ENCODE measurements at places on chromosomes 2 and 18. TPM values are rescaled to one million over a fixed set of nuclear protein-coding genes. Genes with fewer than 3 reads are reported as not detected.

DNA sequence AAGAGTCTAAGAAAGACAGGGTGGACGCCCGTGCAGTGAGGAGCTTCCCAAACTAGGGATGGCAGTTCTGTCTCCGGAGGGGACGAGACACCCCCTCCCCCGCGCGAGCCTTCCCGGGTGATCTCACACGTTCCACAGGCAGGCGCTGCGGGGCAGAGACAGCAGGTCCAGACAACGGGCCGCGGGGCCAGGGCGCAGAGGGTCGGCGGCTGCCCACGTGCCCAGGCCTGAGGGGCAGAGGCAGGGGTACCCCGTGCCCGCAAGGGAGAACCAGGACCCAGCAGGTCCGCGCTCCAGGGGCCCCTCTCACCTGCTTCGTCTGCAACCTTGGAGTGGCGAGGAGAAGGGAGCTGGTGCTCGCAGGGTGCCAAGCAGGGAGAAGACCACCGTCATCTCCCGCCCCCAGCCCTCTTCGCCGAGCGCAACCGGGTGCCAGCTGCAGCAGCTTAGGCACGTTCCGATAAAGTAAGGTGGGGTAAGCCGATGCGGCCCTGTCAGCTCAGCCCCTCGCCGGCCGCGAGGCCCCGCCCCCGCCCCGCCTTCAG lies at the start of gene GPR155:
GPR155 (minus strand) TSS at position 467 of the 545 bp plus-strand sequence. CDS start 5,073 bp downstream, outside the sequence.
- H3K27ac ChIP-seq, result peak within 1 kb of the TSS; percentile 97
- H3K4me3 ChIP-seq, result peak within 1 kb of the TSS; percentile 97
- peak; percentile 59 for DNase-seq
- H3K4me1 ChIP-seq, result peaks cover 56% of the 10 kb centered on the region
- H3K27me3 ChIP-seq, result no peaks in the 10 kb centered on the region

DNA sequence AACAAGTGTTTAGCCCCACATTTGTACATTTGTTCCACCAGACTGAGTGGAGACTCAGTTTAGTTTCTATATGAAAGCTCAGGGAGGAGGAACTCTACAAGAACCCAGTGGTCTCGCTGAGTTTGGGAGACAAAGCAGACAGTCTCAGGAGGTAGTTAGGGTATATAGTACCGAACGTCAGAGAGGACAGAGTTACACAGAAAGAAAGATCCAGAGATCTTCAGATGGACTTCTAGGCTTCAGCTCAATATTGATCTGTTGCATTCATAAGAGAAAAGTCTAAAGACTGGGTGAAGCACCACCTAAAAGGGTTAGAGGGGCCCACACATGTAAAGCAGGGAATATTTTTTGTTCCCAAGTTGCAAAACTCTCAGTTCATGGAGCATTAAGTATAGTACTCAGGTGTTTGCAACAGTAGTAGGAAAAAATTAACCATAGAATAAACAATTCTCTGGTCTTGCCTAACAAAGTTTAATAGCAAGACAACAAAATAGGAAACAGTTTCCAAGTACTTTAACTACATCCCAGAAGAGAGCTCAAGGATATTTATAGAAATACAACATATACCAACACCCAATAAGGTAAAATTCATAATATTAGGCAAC lies 4.2 kb downstream of the TFPI start:
- H3K4me1 ChIP-seq, result peaks cover 15% of the 10 kb centered on the region
- no peak for DNase-seq
- H3K27ac ChIP-seq, result no peak overlapping the region
- H3K36me3 ChIP-seq, result no peaks in the 10 kb centered on the region
- H3K4me3 ChIP-seq, result no peak overlapping the region
- H3K27me3 ChIP-seq, result peaks cover 22% of the 10 kb centered on the region

- DNase-seq, result no peak
- H3K4me3 ChIP-seq, result peak overlapping the region; percentile 90
- H3K27me3 ChIP-seq, result peaks cover 29% of the 10 kb centered on the region
Observed at GRCh38 chr18:55588870-55589595, 1.0 kb upstream of the TCF4 start.

DNA sequence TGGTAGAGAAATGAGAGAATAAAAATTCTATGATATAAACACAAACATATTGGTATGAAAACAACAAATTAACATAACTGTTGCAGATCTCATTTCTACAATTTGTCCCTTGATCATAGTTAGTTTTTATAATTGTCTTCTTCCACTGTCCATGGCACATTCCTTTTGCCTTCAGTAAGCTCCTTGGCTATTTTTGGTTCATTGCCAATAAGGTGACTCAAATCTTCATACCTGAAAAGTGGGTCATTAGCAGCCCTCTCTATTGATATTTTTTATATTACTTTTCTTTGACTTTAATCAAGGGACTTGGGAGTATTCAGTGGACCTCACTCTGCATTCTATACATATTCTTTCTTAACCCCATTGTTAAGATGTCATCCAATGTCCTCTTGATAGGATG lies 552.9 kb downstream of the TDRD15 start:
- no peaks in the 10 kb centered on the region for H3K36me3 ChIP-seq
- DNase-seq, result no peak
- no peak overlapping the region for H3K27ac ChIP-seq
- no peak overlapping the region for H3K4me3 ChIP-seq

DNA sequence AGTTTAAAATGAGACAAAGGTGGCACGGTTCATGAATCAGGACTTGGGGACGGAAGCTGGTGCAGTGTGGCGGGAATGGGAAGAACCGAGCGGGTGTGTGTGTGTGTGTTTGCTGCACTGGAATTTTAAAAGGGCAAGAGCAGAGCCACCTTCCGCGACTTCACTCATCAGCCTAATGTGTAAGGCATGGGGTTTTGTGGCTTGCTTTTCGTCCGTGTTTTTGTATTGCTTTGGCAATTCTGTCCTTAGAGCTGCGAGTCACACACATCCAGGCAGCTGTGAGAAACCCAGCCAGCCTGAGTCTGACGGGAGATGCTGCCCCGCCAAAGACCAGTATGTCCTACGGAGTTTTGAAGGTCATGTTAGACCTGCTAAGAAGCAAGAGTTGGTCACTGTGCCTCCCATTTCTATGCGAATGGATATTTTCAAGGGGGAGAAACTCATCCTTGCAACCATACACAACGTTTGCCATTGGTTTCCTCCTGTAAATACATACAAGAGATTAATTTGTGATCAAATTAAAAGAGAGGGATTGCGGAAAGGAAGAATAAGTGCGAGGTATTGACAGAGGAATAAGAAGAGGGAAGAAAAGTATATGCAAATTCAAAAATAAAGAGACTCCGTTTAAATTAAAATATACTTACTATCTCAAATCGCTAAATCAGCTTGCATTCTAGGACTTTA lies 665 bp upstream of the CACNB4 start:
- DNase-seq, result peak; percentile 2
- peaks cover 3% of the 10 kb centered on the region for H3K36me3 ChIP-seq
- H3K4me3 ChIP-seq, result peak overlapping the region; percentile 83
- peak overlapping the region; percentile 3 for H3K27ac ChIP-seq
- H3K27me3 ChIP-seq, result peaks cover 56% of the 10 kb centered on the region
- H3K4me1 ChIP-seq, result peaks cover 17% of the 10 kb centered on the region

GRCh38 chr2:69013840-69014821 lies 1.2 kb downstream of the ANTXR1 start:
- H3K4me1 ChIP-seq, result peaks cover 16% of the 10 kb centered on the region
- H3K4me3 ChIP-seq, result peak overlapping the region; percentile 80
- H3K27ac ChIP-seq, result no peak overlapping the region
- no peaks in the 10 kb centered on the region for H3K36me3 ChIP-seq

DNA sequence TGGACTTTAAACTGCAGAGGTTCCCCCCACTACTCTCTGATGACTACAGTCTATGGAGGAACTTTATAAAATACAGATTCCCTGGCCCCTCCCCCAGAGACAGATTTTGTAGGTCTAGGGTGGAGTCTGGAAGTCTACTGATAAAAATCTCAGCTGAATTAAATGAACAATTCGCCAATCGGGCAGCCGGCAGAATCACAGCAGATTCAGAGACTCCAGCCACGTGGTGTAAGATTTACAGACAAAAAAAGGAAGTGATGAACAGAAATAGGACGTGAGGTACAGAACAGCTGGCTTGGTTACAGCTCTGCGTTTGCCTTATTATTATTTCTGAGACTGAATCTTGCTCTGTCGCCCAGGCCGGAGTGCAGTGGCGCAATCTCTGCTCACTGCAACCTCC lies 21.4 kb upstream of the MTA3 start:
- no peaks in the 10 kb centered on the region for H3K4me1 ChIP-seq
- H3K36me3 ChIP-seq, result no peaks in the 10 kb centered on the region
- no peaks in the 10 kb centered on the region for H3K27me3 ChIP-seq
- no peak overlapping the region for H3K27ac ChIP-seq
- no peak overlapping the region for H3K4me3 ChIP-seq
- no peak for DNase-seq

GRCh38 chr2:223247136-223247535 lies 195.1 kb downstream of the KCNE4 start:
- H3K4me3 ChIP-seq, result no peak overlapping the region
- H3K27me3 ChIP-seq, result no peaks in the 10 kb centered on the region
- DNase-seq, result no peak
- H3K36me3 ChIP-seq, result no peaks in the 10 kb centered on the region
- H3K27ac ChIP-seq, result no peak overlapping the region

GRCh38 chr2:154533300-154533940 lies 165.1 kb upstream of the KCNJ3 start:
- no peaks in the 10 kb centered on the region for H3K27me3 ChIP-seq
- no peak overlapping the region for H3K27ac ChIP-seq

DNA sequence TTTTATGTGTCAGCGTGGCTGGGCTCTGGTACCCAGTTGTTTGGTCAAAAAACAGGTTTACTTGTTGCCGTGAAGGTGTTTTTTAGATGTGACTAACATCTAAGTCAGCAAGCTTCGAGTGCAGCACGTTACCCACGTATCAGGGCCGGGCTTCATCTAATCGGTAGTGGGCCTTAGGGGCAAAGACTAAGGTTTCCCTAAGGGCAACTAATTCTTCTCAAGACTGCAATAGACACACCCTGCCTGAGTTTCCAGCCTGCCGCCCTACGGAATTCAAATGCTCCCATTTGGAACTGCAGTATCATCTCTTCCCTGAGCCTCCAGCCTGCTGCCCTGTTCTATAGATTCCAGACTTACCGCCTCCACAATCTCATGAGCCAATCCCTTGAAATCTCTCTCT lies 27.7 kb downstream of the FHL2 start:
- no peaks in the 10 kb centered on the region for H3K27me3 ChIP-seq
- no peak for DNase-seq
- no peak overlapping the region for H3K27ac ChIP-seq
- H3K36me3 ChIP-seq, result no peaks in the 10 kb centered on the region
- peaks cover 21% of the 10 kb centered on the region for H3K4me1 ChIP-seq

DNA sequence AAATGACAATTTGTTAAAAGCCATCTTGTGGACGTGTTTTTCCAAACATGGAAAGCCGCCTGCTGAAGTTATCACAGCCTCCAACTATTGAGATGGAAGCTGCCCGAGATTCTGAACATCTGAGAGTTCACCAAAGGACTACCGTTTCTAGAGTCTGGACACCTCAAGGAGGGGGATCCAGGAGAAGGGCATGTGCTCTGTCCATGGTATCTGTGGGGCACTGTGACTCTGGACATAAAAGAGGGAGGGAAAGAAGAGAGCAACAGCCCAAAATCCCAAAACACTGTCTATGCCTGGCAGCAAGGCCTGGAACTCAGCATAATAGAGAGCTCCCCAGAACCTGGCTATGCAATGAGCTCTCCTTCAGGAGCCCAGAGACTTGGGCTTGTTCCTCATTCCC lies 319.9 kb downstream of the EN1 start:
- no peaks in the 10 kb centered on the region for H3K36me3 ChIP-seq
- no peaks in the 10 kb centered on the region for H3K4me1 ChIP-seq
- H3K27ac ChIP-seq, result no peak overlapping the region
- H3K4me3 ChIP-seq, result no peak overlapping the region

- no peak overlapping the region for H3K27ac ChIP-seq
- H3K36me3 ChIP-seq, result no peaks in the 10 kb centered on the region
- no peak overlapping the region for H3K4me3 ChIP-seq
- DNase-seq, result no peak
Observed at GRCh38 chr2:210303498-210303897, 11.5 kb downstream of the MYL1 start.

DNA sequence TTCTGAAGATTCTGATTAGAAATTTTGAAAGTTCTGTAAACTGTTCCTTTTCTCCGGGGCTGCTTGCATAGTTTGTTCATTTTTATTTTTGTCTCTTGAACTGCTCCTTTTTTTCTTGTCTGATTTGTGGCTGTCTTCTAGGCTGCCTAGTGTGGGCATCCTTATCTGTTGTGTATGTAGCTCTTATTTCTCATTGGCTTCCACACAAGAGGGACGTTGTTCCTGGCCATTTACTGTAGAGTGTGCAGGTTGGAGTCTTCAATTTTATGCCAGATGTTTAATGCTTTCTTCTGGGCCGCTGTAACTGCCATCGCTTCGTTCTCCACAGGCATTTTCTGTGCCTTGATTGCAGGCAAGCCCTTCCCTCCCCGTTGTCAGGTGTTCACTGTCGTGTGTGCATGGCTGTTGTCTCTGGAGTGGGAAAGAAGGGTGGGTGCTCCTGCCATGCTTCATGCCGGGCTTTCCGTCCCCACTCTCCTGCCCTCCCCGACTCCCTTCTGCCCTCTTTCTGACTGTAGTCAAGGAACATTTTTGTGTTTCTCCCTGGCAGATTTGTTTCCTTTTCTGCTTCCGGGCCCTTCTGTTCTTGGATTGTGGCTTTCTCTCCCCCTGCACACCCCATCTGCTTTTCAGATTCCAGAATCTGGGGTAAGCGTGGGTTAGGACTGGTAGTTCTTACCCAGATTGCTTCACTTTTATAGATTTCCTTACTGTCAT lies 15.5 kb downstream of the CEP192 start:
- H3K4me1 ChIP-seq, result peaks cover 12% of the 10 kb centered on the region
- DNase-seq, result no peak
- H3K27ac ChIP-seq, result no peak overlapping the region
- H3K27me3 ChIP-seq, result no peaks in the 10 kb centered on the region
- H3K36me3 ChIP-seq, result peaks cover 26% of the 10 kb centered on the region
- no peak overlapping the region for H3K4me3 ChIP-seq

DNA sequence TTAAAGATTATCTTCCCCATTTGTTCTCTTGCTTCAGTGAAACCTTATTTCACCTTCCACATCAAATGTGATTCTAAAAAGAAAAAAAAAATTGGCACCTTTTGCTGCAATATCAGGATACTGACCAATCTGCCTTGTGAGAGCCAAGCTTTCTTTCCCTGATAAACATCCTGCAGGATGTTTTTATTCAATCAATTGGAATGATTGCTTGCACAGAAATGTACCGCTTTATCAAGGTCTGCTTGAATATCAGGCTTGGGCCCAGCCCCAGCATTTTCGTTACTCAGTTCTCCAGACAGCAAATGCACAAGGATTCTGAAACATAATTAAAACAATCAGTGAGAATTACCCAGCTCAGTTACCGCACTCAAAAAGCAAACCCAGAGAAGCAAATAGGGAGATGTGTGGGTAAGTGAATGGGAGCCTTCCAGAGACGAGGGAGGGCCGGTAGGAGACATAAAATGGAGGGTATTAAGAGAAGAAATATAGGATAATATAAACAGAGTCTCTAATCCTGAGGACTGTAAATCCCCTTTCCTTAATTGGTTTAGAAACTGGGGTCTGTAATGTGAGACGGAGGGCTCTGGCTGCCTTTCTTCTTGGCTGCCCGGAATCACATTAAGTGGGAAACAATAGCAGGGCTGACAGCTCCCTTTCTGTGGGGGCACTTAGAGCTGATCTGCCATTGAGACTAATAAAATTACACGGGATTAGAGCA lies 291.8 kb downstream of the ICOS start:
- peaks cover 28% of the 10 kb centered on the region for H3K27me3 ChIP-seq
- no peak overlapping the region for H3K4me3 ChIP-seq
- DNase-seq, result no peak
- H3K4me1 ChIP-seq, result no peaks in the 10 kb centered on the region

UBXN4 gene
- total RNA-seq, result 150 TPM

MAPK4 gene
- not detected for total RNA-seq

GPR39 gene
- total RNA-seq, result not detected

ACVR1C gene
- 2.3 TPM for total RNA-seq

CHCHD5 gene
- 41.8 TPM for total RNA-seq

DCDC2C gene
- total RNA-seq, result not detected

AGXT gene
- total RNA-seq, result not detected

LRATD1 gene
- not detected for total RNA-seq

RBFA gene
- 13.9 TPM for total RNA-seq
